ENCODE measurements at places on chromosomes 4 and X.

DNA sequence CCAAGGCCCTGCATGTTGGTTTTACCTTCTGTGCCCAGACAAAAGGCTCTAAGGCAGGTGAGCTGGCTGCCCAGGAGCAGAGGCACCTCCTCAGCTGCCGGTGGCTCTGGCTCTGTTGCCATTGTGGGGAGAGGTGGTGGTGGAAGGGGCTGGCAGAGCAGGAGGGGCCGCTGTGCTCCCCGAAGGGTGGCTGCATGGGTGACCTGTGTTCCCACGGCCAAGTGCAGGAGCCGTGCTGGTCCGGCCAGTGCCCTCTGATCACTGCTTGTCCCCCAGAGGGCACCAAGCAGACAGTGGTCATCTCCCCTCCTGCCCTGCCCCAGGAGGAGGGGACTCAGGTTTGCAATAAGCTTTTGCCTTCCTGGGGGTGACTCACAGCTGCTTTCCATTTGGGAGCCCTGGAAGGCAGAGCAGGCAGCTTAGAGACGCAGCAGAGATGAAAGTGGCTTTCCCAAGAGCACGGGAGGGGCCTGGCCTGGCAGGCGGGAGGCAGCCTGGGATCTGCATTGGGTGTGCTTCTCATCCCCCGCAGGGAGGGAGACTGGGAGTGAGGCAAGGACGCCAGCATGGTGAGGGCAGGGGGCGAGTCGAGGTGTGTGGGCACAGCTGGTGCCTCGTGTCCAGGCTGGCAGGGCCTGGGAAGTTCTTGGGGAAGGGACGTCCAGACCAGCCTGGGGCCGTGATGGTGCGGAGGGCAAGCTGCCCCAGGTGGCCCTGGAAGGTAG lies 28.7 kb downstream of the DOK7 start:
- DNase-seq = no peak

GRCh38 chr4:31351695-31352094 lies 631.5 kb downstream of the PCDH7 start:
- DNase-seq = no peak

- no peak for DNase-seq
These were observed 113.0 kb downstream of the PRDM5 start for GRCh38 chr4:120809518-120809917.

- no peak for DNase-seq
These were observed 125.1 kb upstream of the FRMPD4 start for GRCh38 chrX:12013211-12013618.

DNA sequence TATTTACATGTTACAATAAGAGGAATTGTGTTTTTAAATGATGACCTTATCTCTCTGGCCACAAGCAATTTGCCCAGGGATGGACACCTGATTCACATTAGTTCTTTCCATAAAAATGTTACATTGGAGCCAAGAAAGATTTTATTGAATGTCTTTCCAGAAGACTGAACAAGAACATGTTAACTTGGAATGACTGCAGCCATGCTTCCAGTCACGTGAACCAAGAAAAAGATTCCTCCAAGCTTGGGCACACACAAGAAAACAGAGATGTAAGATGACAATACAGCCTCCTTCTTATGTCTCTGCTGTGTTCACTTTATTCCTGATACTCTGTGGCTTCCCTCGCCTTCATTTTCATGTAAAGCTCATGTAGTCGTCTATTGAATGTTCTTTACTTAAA lies 737.6 kb downstream of the TRIML1 start:
- DNase-seq = no peak

DNA sequence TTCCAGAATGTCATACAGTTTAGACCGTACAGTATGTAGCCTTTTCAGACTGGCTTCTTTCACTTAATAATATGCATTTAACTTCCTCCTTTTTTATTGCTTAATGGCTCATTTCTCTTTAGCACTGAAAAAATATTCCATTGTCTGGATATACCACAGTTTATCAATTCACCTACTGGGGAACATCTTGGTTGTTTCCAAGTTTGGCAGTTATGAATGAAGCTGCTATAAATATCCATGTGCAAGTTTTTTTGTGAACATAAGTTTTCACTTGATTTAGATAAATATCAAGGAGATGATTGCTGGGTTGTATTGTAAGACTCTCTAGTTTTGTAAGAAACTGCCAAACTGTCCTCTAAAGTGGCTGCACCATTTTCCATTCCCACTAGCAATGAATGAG lies 375.5 kb downstream of the PCDH18 start:
- DNase-seq = no peak

DNA sequence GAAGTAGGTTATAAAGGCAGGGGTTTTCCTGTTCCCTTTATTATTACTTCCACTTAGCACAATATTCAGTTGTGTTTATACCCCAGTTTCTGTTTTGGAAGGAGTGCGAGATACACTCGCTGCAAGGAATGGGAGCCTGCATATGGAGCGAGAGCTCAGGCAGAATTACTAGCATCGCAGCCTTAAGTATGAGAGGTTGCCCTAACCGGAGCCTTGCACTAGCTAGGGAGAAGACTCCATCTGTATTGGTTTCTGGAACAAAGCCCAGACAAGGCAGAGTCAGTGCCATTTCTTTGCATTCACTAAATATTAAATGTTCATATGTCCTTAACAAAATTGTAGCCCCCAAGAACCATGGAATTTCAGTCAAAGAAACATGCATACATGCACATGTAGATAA lies 6.2 kb upstream of the DCTD start:
- no peak for DNase-seq

GRCh38 chrX:68536429-68536828 lies 37.6 kb downstream of the YIPF6 start:
- DNase-seq = no peak

- no peak for DNase-seq
These were observed 54.6 kb upstream of the CLCN4 start for GRCh38 chrX:10102046-10102704.

- no peak for DNase-seq
These were observed 31.8 kb upstream of the CWH43 start for GRCh38 chr4:48954314-48954713.

DNA sequence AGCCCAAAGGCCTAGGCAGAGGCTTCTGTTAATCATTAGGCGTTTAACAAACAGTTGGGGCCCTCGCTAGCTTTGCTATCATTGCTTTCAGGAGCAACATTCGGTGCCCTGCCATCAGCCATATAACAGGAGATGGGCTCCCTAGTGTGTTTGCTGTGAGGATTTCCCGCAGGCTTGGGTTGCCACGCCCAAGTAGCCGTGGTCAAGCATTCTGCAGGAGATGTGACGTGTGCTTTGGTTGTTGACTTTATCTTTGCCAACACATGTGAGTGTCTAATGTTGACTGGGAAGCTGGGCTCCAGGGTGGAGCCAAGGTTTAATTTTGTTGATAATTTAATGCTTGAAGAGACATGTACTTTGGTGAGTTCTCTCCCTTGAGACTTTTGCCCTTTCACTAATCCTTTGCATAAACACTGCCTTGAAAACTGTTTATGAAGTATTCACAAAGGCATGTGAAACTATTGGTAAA lies 184.6 kb upstream of the KIT start:
- DNase-seq = no peak

GRCh38 chr4:1726146-1726934 lies 5.0 kb downstream of the TACC3 start:
- peak; percentile 88 for DNase-seq

- no peak for DNase-seq
These were observed 105.5 kb downstream of the MAML3 start for GRCh38 chr4:140048419-140048995.

- DNase-seq = no peak
These were observed 109.2 kb upstream of the HS3ST1 start for GRCh38 chr4:11537846-11538245.

- no peak for DNase-seq
These were observed 2.3 kb downstream of the FHDC1 start for GRCh38 chr4:152938237-152938947.

DNA sequence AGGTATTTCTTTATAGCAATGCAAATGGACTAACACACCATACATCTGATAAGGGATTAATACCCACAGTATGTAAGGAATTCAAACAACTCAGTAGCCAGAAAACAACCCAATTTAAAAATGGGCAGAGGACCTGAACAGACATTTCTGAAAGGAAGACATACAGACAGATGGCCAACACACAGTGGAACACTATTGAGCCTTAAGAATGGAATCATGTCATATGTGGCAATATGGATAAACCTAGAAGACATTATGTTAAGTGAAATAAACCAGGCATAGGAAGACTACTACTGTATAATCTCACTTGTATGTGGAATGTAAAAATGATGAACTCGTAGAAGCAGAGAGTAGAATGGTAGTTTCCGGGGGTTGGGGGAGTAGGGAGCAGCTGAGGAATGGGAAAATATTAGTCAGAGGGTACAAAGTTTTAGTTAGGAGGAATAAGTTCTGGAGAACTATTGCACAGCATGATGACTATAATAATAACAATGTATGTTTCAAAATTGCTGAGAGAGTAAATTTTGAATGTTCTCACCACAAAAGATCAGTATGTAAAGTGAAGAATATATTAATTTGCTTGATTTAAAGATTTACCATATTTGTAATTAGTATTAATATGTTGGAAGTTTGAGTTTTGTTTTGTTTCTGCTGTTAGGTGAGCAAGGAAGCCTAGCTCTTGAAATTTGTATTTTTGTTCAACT lies 25.2 kb downstream of the WDR44 start:
- DNase-seq = no peak

DNA sequence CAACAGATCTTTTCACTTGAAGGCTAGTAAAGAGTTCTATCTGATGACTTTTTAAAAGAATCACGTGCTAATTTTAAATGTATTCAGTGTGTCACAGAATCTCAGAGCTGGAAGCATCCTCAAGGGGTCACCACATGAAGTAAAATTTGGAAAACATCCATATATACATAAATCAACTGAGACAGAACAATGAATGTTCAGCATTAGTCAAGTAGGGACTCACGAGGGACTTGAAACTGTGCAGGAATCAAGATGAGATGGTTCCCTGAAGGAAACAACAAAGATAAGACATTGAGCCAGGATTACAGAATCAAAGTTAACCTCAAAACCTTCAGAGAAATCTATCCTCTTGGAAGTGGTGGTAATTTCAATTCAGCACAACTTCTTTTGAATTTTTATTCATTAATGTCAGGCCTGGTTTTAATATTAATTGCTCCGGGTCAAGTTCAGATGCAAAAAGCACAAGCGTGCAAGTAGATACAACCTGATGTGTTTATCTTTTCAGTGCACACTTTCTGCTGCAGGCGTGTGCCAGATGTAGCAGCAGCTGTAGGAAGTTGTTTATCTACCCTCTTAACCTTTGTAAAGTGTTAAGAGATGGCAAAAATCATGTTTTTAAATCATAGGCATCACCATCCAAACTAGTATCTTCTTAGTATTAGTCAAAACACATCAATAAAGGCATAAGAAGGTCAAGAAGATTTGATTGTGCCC lies 87.7 kb upstream of the SRD5A3 start:
- DNase-seq = no peak

DNA sequence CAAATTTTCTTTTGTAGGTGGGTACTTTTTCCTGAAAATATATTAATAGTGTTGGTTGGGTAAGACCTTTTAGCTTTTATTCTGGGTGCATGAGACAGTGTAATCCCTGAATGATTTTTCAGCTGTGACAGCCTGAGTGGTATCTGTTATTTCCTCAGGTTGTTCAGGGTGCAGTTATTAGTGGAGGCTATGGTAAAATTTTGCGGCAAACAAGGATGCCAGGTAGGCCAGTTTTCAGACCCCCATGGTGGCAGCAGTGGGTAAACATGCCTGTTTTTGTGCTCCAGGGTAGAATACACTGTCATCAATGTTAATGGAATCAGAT lies 47.9 kb upstream of the GRID2 start:
- no peak for DNase-seq

GRCh38 chrX:50430917-50431575 lies 39.6 kb downstream of the DGKK start:
- no peak for DNase-seq

DNA sequence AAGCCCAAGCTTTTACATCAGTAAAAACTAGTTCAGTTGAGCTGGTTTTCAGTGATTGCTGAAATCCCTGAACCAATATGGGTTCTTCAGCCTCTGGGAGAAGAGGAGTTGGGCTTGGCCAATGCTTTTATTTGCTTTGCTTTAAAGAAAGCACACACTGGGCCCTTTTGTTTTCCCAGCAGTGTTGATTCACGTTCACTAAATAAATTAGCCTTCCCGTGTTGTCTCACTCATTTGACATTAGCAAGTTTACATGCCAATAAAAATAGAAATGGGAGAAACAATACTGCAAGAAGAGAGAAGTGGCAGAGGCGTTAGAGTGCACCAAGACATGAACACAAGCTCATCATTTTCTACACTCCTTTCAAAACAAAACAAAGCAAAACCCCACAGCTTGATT lies 136.2 kb downstream of the SHROOM3 start:
- no peak for DNase-seq

DNA sequence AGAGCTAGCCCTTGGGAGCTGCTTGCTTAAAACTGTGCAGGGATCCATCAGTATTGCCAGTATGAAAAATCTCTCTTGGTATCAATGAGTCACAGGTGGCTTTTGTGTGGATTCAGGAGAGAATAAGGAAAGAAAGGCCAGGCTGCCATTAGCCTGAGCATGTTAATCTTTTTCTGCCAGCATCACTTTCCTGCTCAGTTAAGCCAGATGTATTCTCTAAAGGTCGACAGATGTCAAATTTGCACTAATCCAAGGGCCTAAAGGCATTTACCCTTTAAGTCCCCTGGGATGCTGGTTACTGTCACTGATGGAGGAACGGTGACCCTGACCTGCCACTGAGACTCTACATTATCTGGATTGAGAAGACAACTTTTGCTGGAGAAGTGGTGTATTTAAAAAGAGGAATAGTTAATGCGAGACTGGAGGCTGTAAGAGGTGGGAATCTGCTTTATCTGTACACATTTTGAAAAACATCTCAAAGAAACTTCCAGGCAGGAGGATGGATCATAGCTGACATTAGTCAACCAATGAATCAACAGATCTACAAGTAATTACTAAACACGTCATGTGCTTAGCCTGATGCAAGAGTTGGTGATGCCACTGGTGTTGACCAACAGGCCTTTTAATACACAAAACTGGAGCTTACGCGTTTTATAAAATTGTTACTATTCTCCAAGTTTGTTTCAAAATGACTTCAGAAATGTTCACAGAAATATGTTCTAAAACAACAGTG lies 241.4 kb upstream of the ANXA3 start:
- no peak for DNase-seq

DNA sequence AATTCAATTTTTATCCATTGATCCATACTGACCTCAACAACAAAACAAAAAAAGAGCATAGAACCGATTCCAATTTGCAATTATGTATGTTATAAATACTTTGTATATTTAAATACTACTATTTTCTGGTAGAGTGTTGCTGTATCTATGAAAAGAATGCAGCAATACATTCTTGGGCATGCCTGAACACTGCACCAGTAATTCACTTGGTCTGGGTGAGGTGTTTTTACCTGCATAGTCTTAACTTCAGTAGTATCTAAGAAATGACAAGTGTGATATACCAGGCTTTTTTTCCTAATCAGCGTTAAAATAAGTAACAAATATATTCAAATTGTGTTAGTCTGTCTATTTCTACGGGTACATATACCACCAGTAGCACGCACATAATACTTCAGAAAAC lies 120.2 kb downstream of the KLHL13 start:
- no peak for DNase-seq

GRCh38 chrX:18291006-18291545 lies 63.4 kb downstream of the SCML2 start:
- no peak for DNase-seq
